ENCODE measurements at places on chromosomes 13 and 19.
A peak's percentile ranks its signal among the peaks of the same experiment; 100 is the strongest.

DNA sequence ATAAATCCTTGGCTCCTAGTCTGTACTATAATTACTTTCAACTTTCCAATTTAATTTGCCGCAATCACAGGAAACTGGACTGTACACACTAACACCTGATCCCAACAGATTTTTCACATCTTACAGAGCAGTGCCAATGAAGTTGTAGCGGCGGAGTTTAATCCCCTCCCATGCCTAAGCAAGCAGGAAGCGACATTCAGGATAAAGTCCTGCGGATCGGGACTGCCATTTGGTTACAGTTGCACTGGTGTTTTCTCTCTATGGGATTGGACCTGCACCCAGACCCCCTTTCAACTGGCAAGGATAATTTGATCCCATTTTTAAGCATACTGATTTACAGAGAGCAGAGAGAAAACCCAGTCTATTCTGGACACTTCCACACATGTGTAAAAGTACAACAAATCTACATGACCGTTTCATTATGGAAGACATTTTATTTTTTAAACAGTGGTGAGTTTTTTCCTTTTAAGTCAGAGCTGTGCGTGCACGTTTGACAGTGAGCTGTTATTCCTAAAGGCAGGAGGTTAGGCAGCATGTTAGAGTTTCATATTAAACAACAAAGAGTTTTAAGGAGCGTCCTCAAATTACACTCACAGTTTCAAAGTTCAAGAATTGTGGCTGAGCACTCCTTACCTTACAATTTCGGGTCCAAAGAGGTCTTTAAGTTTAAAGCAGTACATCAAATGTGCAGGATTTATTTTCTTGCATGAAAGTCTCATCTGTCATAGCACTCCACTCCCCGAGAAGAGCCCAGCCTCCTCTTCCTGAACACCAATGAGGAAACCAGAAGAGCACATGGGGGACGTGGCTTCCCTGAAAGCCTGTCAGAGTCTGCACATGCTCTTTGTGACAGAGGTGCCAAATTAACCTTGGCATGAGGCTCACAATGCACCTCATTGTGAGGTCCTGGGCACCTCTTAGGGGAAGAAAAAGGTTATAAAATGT is 141.6 kb upstream of the RFC3 start:
- no peak for DNase-seq

GRCh38 chr19:32830231-32831014 is 39.1 kb downstream of the SLC7A9 start:
- no peak for DNase-seq

DNA sequence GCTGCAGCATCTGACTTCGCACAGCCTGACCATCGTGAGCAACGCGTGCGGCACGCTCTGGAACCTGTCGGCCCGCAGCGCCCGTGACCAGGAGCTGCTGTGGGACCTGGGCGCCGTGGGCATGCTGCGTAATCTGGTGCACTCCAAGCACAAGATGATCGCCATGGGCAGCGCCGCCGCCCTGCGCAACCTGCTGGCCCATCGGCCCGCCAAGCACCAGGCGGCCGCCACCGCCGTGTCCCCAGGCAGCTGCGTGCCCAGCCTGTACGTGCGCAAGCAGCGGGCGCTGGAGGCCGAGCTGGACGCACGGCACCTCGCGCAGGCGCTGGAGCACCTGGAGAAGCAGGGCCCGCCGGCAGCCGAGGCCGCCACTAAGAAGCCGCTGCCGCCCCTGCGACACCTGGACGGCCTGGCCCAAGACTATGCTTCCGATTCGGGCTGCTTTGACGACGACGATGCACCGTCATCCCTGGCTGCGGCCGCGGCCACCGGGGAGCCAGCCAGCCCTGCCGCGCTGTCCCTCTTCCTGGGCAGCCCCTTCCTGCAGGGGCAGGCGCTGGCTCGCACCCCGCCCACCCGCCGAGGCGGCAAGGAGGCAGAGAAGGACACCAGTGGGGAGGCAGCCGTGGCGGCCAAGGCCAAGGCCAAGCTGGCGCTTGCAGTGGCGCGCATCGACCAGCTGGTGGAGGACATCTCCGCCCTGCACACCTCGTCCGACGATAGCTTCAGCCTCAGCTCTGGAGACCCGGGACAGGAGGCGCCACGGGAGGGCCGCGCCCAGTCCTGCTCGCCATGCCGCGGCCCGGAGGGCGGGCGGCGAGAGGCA is 13.6 kb downstream of the C19orf25 start:
- no peak for DNase-seq

DNA sequence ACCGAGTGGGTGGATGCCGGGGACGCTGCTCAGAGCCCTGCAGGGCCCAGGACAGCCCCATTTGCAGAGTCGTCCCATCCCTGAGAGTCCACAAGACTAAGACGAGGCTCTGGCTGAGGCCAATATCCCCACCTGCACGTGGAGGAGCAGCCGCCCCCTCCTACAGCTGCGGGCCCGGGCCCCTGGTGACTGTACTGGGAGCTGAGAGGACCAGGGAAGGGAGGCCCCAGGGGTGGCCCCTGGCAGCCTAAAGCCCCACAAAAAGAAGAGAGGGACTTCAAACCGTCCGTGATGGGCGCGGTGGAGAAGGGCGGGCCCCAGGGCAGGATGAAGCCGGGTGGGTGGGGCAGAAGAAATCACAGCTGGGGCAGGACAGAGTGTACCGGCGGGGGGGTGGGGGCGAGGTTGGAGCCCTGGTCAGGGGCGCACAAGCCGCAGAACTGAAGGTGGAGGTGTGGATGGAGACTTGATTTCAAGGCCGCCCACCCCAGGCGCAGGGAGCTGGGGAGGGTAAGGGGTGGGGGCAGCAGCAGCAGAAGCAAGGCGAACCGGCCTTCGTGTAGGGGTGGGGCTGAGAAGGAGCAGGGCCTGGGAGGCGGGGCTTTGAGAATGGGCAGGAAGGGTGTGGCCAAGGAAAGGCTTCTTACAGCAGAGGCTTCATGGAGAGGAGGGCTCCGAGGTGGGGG is 12.9 kb downstream of the CFD start:
- DNase-seq: peak; percentile 85

- no peak for DNase-seq
Observed at GRCh38 chr19:19300613-19301012, 19.7 kb downstream of the SUGP1 start.

DNA sequence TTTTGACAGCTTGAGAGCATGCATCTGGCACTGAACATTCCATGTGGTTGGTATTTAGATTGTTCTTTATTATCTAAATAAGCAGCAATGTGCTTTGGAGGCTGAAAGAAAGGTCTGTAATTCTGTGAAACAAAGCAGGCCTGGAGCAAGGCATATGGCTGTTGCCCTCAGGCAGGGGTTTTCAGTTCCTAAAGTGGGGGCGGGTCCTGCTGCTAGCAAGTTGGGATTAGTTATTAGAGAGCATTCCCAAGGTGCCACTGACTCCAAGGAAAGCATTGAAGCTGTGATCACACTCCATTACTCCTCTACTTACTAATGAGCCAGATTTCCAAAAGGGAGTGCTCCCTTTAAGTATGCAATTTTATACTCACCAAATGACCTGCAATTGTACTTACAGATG is 432.2 kb downstream of the OLFM4 start:
- no peak for DNase-seq

- DNase-seq: no peak
Observed at GRCh38 chr19:38059897-38060296, 152.9 kb downstream of the SIPA1L3 start.

DNA sequence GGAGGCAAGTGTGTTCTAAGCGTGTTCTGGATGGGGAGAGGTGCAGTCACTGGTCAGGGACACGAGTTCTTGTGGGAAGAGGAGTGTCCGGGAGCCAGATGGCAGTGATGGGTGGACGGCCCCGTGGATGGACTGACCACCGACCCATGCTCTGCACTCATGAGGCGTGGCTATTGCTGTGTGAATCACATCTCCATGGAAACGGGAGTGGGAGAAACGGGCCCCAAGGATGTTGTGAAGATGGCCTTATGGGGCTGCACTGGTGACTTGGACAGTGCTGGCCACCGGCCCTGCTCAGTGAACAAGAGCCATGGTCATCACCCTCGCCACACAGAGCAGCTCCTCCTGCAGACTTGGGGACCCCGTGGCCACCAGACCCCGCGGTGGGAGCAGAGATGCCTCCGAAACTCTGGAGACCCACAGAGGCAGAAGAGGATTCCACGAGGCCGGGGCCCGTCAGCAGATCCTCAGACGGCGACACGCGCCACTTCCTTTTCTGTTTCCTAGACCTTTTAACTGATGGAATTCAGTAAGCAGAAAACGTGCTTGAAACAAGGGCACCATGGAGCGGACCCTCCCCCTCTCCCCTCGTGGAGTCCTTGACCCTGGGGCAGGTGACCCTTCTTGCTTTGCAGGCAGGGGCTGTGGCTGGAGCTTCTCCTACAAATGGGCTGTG is 47.5 kb downstream of the GAS6 start:
- no peak for DNase-seq

GRCh38 chr19:58573658-58574164 is 576 bp upstream of the MZF1 start:
- no peak for DNase-seq

- no peak for DNase-seq
Observed at GRCh38 chr13:55820817-55821216, 1319.9 kb upstream of the PRR20A start.

DNA sequence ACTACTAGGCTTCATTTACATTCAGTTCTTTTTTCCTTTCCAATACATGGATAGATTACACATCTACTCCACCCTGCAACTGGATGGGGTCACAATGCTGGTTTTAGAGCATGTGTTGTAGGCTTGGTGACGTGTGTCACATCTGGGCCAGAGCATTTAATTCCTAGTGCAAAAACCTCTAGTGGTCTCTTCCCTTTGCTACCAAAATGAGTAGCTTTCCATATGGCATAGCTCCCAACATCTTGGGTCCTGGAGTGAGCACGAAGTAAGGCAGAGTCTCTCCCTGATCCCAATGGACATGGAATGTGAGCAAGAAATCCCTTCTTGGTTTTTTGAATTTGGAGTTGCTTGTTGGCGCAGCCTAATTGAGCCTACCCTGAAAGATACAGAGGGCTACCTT is 51.7 kb downstream of the TNFSF11 start:
- DNase-seq: no peak

DNA sequence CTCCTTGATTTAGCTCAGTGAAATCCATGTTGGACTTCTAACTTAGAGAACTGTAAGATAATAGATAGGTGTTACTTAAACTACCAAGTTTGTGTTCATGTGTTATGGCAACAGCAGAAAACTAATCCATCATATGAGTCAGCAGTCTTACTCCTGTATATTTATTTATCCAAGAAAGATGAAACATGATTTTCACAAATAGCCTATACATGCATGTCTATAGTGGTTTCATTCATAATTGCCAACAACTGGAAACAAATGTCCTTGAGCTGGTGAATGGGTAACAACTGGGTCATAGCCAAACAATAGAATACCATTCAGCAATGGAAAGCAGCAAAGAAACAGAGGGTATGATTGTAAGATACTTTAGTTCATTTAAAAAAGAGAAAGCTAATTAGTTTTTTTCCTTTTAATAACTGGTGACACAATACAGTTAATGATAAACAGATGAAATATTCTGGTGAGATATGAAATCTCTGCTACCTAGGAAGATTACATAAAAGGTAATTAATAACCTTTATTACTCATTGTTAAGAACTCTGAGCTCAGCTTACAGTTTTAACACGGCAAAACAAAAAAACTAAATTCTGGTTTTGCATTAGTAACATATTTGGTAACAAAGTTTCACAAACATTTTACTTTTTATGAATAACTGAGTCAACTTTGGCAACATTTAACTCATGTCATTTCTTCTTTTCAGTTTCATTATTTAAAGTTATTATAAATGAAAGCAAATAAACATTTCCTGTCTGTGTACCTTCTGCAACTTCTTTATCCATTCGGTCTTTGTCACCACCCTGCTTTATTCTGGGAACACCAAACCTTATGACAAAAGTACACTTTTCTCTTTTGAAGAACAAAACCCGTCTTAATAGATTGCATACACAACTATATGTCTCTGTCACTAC is 181.3 kb downstream of the LIG4 start:
- DNase-seq: no peak

DNA sequence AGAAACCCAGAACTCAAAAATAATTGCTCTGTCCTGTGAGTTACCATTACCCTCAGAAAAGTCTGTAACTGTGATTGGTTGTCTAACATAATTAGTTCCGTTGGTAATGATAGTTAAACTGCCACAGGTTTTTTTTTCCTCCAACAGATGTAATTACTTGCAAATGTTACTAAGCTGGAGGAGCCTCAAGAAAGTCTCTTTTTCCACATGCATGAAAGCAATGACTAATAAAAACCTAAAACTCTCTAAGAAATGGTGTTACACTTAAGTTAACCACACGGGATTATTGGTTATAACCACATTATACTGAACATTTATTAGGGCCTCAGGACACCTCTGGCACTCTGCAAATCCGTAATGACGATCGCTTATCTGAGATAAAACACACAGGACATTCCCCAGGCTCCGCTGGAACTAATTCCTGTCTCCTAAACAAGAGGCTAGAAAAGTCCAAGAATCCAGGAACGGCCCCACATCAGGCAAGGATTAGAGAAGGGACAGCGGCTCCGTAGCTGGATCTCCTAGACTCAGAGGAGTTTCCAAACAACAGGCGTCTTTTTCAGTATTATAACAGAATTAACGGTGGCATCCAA is 753 bp downstream of the ZNF235 start:
- no peak for DNase-seq

DNA sequence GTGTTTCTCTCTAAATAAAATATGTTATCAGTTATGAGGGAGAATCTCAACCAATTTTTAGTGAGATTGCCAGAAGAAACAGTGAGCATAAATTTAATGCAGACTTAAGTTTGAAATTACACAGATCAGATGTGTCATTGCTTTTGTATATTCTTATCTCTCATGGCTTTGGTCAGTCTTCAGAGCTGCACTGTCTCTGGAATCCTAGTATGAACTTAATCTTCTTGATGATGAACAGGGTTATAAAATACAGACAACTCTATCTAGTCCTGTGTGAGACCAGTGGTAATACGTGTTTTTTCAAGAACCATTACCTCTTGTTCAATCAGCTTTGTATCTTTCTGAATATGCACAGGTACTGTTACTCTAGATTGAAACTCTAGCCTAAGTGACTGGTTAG is 528.0 kb downstream of the DACH1 start:
- DNase-seq: no peak

GRCh38 chr13:73142071-73142470 is 83.3 kb downstream of the KLF5 start:
- DNase-seq: no peak

GRCh38 chr19:55075371-55075998 is at the start of gene EPS8L1:
TSS of gene EPS8L1 (plus strand) at chr19:55075869. CDS start at chr19:55076445, 576 bp downstream.
- DNase-seq: no peak

DNA sequence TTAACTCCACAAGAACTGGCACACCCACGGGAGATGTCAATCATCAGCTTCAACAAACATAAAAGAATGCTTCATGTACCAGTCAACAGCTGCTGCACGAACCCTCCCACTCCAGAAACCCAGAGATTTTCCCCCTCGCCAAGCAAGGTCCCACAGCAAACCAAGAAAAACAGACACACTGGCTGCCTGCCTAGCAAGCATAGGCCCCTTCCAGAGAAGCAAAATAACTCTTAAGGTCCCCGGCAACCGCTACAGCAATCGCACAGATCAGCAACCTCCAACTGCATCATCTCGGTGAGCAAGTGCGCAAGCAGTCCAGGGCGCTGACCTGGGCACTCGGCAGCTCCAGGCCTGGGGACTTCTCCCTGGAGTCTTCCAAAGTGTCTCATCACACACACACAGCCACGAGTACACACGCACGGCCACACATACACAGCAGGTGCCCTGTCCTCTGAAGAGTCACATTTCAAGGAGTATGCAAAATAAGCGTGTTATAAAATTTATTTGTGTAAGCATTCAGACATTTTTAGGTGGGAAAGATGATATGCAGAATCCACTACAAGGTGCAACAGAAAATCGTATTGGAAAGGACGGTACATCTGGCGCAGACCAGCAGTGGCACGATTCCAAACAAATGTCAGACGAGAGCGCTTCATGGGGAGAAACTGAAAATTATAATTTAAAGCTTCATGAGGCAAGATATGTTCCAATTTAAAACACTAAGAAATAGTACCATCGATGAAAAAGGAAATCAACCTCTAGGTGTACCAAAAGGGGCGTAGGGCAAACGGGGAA is 125.0 kb downstream of the STK24 start:
- no peak for DNase-seq
